ENCODE measurements at places on chromosomes 5 and 9.

DNA sequence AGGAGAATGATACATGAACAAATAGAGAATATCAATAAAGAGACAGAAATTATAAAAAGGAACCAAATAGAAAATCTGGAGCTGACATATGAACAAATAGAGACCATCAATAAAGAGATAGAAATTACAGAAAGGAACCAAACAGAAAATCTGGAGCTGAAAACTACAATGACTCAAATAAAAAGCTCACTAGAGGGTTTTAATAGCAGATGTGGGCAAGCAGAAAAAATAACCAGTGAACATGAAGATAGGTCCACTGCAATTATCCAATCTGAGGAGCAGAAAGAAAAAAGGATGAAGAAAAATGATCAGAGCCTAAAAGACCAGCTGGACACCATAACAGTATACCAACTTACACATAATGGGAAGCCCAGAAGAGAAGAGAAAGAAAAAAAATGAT is 353.7 kb downstream of the ARL15 start:
- DNase-seq, result no peak

DNA sequence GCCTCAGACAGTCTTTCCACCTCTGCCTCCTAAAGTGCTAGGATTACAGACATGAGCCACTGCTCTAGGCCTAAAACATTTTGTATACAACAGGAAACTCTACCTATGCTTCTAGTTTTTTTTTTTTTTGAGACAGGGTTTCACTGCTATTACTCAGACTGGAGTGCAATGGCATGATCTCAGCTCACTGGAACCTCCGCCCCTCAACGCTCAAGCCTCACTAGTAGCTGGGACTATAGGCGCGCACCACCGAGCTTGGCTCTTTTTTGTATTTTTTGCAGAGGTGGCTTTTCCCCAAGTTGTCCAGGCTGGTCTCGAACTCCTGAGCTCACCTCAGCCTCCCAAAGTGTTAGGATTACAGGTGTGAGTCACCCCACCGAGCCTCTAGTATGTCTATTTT is 5.4 kb downstream of the HSPA9 start:
- DNase-seq, result no peak

DNA sequence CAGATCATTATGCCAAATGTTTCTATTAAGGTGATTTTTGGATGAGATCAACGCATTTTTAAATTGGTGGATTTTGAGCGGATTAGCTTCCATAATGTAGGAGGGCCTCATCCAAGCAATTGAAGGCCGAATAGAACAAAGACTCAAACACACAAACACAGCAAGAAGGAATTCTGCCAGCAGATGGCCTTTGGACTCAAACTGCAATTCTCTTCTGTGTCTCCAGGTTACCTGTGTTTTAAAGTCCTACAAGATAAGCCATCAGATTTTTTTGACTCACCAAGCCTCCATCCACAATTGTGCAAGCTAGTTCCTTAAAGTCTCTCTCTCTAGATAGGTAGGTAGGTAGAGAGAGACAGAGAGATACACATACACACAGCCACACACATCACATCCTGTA is 25.5 kb downstream of the CDH6 start:
- no peak for DNase-seq

GRCh38 chr5:178281331-178281730 is 48.7 kb upstream of the PHYKPL start:
- no peak for DNase-seq

DNA sequence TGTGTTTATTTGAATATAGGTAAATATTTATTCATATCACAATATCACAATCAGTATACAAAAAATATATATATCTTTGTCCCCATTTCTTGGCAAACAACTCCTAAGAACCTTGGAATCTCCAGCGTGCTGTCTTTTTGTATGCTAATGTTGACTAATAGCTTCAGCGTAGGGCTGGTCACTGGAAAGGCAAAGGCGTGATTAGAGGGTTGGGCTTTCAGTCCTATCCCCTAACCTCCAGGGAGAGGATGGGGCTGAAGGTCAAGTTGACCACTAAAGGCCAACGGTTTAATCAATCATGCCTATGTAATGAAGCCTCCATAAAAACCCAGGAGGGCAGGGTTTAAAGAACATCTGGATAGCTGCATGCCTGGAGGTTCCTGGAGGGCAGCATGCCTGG is 79.6 kb upstream of the BNC2 start:
- no peak for DNase-seq

DNA sequence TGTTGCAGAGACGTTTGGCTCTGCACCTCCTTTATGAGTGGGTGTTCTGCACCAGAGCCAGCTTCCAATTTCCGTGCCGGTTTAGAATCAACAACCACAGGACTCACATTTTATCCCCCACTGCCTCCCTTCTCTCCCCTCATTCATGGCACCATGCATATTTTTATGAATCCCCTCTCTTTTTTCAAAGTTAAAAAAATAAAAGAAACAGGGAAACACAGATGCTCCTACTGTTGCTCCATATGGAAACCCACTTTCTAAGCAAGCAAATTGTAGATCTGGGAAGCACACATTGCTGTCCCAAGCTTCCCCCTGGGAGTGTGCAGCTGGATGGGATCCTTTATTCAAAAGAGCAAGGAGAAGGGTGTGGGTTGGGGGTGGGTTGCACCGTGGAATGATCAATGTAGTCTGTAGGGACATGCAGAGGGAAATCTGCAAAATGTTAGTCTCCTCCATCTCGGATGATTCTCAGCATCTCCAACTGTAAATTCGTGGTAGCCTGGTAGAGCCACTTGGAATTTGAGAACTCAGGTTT is 410.0 kb upstream of the ADAMTSL1 start:
- no peak for DNase-seq
